Hepatic stellate cell (primary cell): ENCODE measurements at places on chromosomes 3 and 15.

DNA sequence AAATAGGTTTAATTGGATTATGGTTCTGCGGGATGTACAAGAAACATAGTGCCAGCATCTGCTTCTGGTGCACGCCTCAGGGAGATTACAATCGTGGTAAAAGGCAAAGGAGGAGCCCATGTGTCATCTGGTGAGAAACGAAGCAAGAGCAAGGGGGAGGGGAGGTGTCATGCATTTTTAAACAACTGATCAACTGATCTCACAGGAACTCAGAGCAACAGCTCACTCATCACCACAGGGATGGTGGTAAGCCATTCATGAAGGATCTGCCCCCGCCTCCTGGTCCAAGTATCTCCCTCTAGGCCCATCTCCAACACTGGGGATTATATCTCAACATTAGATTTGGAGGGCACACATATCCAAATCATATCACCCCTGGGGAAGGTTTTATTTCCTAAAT is 42.1 kb upstream of the FGF7 start:
- no peak for DNase-seq

- peak; percentile 52 for DNase-seq
These were observed 40.1 kb downstream of the CDCP1 start for GRCh38 chr3:45105855-45106671.

DNA sequence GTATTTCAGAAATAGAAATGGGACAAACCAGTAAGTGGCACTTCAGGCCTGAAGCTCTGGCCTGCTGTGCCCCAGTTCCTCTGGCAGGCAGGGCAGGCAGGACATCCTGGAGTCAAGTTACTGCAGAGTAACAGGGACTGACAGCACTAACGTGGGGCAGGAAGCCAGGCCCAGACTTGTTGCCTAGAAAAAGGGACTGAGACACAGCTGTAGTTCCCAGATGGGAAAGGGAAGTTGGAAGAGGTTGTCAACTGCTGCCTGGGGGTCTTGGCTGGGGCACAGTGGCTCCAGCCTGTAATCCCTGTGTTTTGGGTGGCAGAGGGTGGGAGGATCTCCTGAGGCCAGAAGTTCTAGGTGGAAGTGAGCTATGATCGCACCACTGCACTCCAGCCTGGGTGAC is 171.9 kb downstream of the FMN1 start:
- peak; percentile 47 for DNase-seq

GRCh38 chr3:141708367-141708766 is 29.7 kb upstream of the RNF7 start:
- no peak for DNase-seq

DNA sequence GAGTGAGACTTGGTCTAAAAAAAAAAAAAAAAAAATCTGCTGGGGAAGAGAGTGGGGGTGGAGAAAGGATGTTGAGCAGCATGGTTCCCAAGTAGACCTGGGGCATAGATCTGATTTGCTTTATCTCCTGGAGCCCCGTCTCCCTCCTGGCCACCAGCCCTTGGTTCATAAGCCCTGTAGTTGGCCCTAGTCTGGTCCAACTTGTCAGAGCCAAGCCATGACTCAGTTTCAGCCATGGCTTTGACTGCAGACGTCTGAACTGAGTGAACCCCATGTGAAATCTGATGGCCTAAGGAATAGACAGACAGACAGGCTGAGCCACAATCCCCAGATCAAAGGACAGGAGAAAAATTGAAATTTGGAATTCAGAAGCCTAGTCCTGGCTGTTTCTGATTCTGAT is 2.0 kb upstream of the CILP start:
- no peak for DNase-seq
